ENCODE measurements at places on chromosomes 6 and 20. TPM values are rescaled to one million over a fixed set of nuclear protein-coding genes. Genes with fewer than 3 reads are reported as not detected.
A peak's percentile ranks its signal among the peaks of the same experiment; 100 is the strongest.

Gene HRH3
- not detected for total RNA-seq

Gene RBM24
- total RNA-seq = not detected

Gene TRAPPC3L
- total RNA-seq = not detected

Gene OR2H1
- total RNA-seq = not detected

DNA sequence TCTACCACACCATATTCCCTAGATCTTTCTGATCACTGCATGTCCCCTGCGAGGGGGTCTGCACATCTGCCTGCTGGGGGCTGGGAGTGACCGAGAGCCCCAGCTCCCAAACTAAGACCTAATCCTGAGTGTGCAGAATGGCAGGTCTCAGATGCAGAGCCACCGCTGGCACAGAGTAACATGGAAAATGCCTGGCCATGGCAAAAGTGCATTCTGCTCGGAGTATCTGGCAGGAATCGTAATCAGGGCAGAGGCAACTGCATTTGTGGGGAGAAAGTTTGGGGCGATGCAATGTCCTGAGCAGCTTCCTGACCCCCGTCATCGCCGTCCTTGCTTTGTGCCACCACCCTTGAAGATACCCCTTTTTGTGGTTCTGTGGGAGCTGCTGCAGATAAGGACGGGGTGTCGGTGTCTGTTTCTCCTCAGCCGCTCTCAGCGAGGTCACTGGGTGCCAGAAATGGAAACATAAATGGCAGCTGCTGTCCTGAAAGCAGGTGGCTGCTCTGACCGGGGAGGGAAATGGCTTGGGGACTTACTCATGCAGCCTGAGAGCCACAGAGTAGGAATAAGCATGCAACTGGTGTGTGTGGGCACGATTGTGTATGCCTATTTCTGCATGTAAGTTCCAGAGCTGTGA is 157.9 kb downstream of the LY86 start:
- H3K36me3 ChIP-seq = no peaks in the 10 kb centered on the region
- peaks cover 13% of the 10 kb centered on the region for H3K4me1 ChIP-seq
- no peaks in the 10 kb centered on the region for H3K27me3 ChIP-seq
- no peak for DNase-seq
- H3K27ac ChIP-seq = no peak overlapping the region
- no peak overlapping the region for H3K4me3 ChIP-seq

- H3K36me3 ChIP-seq = no peaks in the 10 kb centered on the region
- H3K27me3 ChIP-seq = no peaks in the 10 kb centered on the region
- H3K4me1 ChIP-seq = no peaks in the 10 kb centered on the region
These were observed 180.5 kb downstream of the PDE7B start for GRCh38 chr6:136031982-136032381.

GRCh38 chr6:132011582-132011981 is 60.4 kb upstream of the CCN2 start:
- DNase-seq = no peak
- H3K27me3 ChIP-seq = no peaks in the 10 kb centered on the region
- H3K4me3 ChIP-seq = no peak overlapping the region

DNA sequence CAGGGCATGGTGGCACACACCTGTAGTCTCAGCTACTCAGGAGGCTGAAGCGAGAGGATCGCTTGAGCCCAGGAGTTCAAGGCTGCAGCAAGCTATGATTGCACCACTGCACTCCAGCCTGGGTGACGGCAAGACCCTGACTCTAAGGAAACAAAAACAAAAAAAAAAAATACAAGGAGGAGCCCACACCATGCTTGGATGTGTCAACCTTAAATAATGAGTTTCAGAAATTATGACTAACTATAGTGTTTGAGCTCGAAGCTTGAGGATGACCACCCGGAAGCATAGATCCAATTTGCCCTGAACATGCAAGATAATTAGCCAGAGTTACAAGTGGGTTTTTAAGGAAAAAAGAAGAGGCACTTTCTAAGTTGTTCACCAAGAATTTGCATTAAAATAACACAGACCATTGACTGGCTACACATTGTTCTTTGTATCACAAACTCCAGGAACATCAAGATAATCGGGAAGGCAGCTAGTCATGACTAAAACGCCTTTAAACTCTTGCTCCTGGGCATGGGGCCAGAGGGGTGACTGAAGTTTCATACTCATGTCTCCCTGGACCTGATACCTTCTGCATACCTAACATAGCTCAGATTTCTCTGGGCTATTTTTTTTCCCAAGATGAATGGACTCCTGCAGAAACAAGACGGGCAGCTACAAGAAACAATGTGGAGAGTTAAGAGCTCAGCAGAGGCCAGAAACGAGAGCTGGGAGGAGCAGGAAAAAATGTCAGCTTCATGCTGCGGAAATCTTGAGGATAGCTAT is 289.6 kb downstream of the PREX1 start:
- no peaks in the 10 kb centered on the region for H3K4me1 ChIP-seq
- no peak overlapping the region for H3K4me3 ChIP-seq
- H3K27me3 ChIP-seq = no peaks in the 10 kb centered on the region

DNA sequence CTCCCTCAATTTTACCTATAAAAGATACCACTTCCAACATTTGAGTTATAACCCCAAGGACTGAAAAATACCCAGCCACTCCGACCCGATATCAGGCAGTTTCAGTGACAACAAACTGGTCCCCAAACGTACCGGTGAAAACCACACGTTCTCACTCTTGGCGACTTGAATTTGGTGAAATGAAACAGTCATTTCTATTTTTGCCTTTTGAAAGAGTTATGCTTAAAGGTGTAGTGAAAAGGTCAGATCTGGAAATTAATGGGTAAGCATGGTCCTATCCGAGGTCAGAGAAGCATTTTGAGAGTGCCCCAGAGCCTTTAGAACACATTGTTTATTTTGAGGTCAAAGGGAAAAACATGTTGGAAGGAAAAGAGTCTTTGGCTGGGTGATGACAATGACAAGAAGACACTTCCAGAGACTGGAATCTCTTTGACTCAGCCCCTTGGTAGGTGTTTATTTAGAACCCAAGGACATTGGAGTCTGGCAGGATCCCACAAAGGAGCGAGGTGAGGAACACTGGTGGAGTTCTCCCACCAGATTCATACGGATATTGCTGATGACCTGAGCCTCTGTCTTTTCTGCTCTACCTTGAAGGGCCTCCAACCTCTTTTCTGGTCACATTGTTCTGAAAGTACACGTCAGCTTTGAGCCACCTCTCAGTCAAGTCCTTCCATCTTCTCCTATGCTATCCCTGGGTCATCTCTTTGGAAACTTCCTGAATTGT is 235.0 kb downstream of the GMPR start:
- no peaks in the 10 kb centered on the region for H3K36me3 ChIP-seq
- H3K4me1 ChIP-seq = peaks cover 25% of the 10 kb centered on the region
- H3K27ac ChIP-seq = no peak overlapping the region
- H3K27me3 ChIP-seq = no peaks in the 10 kb centered on the region
- no peak overlapping the region for H3K4me3 ChIP-seq

- H3K36me3 ChIP-seq = no peaks in the 10 kb centered on the region
- H3K4me3 ChIP-seq = peak overlapping the region; percentile 99
- H3K27ac ChIP-seq = peak overlapping the region; percentile 99
- H3K4me1 ChIP-seq = peaks cover 13% of the 10 kb centered on the region
These were observed 888 bp downstream of the SLC17A5 start for GRCh38 chr6:73652637-73653570.

GRCh38 chr6:76881414-76881813 is 581.9 kb downstream of the HTR1B start:
- H3K27me3 ChIP-seq = no peaks in the 10 kb centered on the region
- H3K4me1 ChIP-seq = no peaks in the 10 kb centered on the region
- DNase-seq = no peak
- H3K27ac ChIP-seq = no peak overlapping the region
- H3K36me3 ChIP-seq = no peaks in the 10 kb centered on the region
- H3K4me3 ChIP-seq = no peak overlapping the region

DNA sequence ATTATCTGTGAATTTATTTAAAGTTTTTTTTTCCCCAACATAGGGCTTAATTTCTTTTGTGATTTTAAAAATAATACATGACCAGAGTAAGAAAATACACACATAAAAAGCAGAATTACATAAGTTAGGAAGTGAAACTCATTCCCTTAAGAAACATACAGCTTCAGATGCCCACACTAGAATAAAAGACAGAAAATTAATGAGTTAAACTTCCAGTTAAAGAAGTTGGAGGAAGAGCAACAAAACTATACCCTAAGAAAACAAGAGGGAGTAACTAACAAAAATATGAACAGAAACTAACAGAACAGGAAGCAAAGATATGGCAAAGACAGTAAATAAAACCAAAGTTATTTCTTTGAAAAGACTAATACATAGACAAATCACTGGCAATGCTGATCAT is 107.6 kb upstream of the CEP85L start:
- H3K4me1 ChIP-seq = peaks cover 8% of the 10 kb centered on the region
- H3K4me3 ChIP-seq = no peak overlapping the region
- DNase-seq = no peak
- no peaks in the 10 kb centered on the region for H3K36me3 ChIP-seq
- no peak overlapping the region for H3K27ac ChIP-seq
- H3K27me3 ChIP-seq = no peaks in the 10 kb centered on the region

DNA sequence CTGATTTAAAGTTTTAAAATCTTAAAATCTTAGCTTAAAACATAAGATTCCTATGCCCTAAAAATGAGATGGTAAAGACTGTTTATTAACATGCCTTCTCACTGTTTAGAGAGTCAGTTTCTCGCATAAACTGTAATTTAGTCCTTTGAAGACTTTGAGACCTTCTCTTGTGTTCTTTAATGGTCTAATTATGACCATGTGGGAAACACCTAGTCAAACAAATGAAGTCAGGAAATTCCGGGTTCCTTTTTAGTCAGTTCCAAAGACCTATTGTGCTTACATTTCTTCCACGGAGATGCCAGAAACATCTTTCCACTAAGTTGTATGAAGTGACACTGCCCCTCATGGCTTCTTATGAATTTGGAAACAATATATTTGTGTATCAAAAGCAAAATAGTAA is 64.2 kb upstream of the KIF25 start:
- H3K4me1 ChIP-seq = no peaks in the 10 kb centered on the region
- H3K27ac ChIP-seq = no peak overlapping the region
- H3K36me3 ChIP-seq = no peaks in the 10 kb centered on the region
- no peaks in the 10 kb centered on the region for H3K27me3 ChIP-seq

GRCh38 chr20:10902576-10903282 is 228.9 kb upstream of the JAG1 start:
- no peak overlapping the region for H3K27ac ChIP-seq
- DNase-seq = no peak
- no peaks in the 10 kb centered on the region for H3K4me1 ChIP-seq
- no peaks in the 10 kb centered on the region for H3K27me3 ChIP-seq
- H3K36me3 ChIP-seq = no peaks in the 10 kb centered on the region

DNA sequence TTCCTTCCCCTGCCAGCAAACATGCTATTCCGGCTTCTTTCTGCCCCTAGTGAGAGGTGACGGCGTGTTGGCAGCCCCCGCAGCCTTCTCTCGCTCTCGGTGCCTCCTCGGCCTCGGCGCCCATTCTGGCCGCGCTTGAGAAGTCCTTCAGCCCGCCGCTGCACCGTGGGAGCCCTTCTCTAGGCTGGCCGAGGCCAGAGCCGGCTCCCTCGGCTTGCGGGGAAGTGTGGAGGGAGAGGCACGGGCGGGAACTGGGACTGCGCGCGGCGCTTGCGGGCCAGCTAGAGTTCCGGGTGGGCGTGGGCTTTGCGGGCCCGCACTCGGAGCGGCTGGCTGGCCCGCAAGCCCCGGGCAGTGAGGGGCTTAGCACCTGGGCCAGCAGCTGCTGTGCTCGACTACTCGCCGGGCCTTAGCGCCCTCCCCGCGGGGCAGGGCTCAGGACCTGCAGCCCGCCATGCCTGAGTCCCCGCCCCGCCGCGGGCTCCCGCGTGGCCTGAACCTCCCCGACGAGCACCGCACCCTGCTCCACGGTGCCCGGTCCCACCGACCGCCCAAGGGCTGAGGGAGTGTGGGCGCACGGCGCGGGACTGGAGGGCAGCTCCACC is 20.0 kb upstream of the PXDC1 start:
- H3K27me3 ChIP-seq = no peaks in the 10 kb centered on the region
- H3K4me3 ChIP-seq = no peak overlapping the region
- no peak overlapping the region for H3K27ac ChIP-seq
- no peak for DNase-seq
- H3K4me1 ChIP-seq = no peaks in the 10 kb centered on the region

GRCh38 chr6:139927236-139927635 is 552.8 kb upstream of the CITED2 start:
- no peaks in the 10 kb centered on the region for H3K4me1 ChIP-seq
- no peaks in the 10 kb centered on the region for H3K27me3 ChIP-seq
- no peak overlapping the region for H3K4me3 ChIP-seq
- DNase-seq = no peak

GRCh38 chr20:23362392-23363256 is 642 bp downstream of the GZF1 start:
- H3K27ac ChIP-seq = peak overlapping the region; percentile 95
- peaks cover 15% of the 10 kb centered on the region for H3K36me3 ChIP-seq
- H3K27me3 ChIP-seq = no peaks in the 10 kb centered on the region

DNA sequence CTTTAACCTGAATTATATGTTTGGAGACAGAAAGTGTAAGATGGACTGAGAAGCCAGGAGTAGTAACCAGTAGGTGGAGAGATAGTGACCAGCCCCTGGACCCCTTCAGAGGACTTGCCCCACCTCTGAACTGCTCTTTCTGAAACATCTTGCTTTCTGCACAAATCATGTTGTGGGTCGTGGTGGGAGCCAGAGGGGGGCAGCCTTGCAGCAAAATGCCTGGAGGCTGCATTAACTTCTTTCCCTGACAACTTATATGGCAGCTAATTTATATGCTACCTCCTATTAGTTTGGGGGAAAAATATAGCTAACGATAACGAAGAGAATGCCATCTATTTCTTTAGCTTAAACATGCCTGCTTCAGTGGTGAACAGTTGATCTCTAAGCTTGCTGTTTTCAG is 859.8 kb downstream of the MAFB start:
- H3K36me3 ChIP-seq = no peaks in the 10 kb centered on the region
- DNase-seq = no peak
- H3K4me3 ChIP-seq = no peak overlapping the region
- no peaks in the 10 kb centered on the region for H3K4me1 ChIP-seq
- no peak overlapping the region for H3K27ac ChIP-seq

GRCh38 chr6:141261672-141262060 is 871.1 kb upstream of the GJE1 start:
- H3K27me3 ChIP-seq = no peaks in the 10 kb centered on the region
- no peaks in the 10 kb centered on the region for H3K4me1 ChIP-seq
- no peak overlapping the region for H3K4me3 ChIP-seq

DNA sequence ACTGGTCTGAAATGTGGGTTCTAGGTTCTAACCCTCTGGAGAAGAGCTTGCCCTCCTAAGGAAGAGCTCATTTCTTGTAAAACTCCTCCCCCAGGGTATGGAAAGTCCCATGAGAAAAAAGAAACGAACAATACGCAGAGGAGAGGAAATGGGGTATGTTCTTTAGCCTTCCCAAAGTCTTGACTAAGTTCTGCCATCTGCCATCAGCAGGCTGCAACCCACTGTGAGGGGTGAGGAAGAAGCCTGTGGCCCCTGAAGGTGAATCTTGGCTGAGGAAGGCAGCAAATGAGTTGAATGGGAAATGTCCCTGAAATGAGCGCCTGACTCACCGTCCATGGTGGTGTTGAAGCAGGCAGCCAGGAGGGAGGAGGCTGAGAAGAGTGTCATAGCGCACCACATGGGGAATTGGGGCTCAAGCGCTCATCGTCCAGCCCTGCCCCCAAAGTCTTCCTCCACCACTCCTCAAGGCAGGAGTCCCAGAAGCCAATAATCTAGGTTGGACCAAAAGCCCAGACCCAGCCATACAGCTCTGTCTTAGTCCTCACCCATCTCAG is 10.4 kb upstream of the MATN4 start:
- DNase-seq = no peak
- H3K4me1 ChIP-seq = peaks cover 16% of the 10 kb centered on the region
- H3K36me3 ChIP-seq = no peaks in the 10 kb centered on the region
- H3K27ac ChIP-seq = no peak overlapping the region
- H3K27me3 ChIP-seq = no peaks in the 10 kb centered on the region
- H3K4me3 ChIP-seq = no peak overlapping the region
